ENCODE measurements at places on chromosomes 7 and 10. TPM values are rescaled to one million over a fixed set of nuclear protein-coding genes. Genes with fewer than 3 reads are reported as not detected.

GRCh38 chr7:139693651-139694388 is 84.0 kb downstream of the HIPK2 start:
- no peak for DNase-seq

DNA sequence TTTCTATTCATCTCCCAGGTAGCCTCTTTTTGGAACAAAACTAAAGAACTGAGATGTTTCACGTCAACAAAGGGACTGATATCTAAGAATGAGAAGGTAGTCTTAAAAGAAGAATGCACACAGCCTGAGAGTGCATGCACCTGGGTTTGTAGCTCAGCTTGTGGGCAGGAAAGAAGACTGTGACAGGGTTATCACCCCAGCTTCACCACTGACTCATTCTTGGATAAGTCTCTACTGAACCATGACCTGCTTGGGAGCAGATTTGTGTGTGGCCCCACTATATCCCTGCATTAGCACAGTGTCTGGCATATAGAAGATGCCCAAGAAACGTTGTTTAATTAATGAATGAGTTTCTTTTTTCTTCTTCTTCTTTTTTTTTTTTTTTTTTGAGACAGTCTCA is 187.5 kb downstream of the GPAM start:
- DNase-seq, result no peak

GRCh38 chr7:18016547-18017444 is 10.8 kb downstream of the PRPS1L1 start:
- DNase-seq, result no peak

DNA sequence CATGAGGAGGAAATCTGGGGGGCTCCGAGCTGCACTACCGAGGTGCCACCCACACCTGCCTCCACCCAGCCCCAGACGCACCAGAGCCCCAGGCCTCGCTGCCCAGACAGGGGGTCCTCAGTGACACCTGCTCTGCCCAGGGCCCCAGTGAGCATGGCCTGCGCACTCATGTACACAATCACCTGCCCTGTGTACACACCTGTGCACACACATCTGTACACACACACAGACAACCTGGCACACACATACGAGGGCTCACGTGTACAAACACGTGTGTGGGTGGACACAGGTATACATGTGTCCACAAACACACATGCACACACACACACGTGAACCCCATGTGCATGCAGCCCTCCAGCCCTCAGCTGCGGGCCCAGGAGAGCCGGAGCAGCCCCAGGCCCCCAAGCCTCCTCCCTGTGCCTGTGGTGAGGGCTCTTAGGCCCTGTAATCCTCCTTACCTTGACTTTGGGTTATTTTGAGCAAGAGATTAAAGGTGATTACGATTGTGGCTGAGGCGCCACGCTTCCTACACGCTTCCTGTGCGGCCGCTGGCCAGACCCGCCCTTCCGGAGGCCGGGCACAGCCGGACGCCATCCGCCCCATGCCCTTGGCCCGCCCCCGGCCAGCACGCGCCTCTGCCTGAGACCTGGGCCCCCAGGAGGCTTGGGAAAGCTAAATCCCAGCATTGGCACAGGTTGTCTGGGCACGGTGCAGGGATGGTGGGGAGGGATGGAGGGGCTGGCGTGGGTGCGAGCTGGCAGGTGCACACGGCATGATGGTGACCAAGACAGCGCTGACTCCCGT is 71.9 kb downstream of the ELFN1 start:
- DNase-seq, result no peak

- no peak for DNase-seq
Measured at GRCh38 chr10:6199131-6199733, 3.5 kb upstream of the PFKFB3 start.

- no peak for DNase-seq
Measured at GRCh38 chr10:119368991-119369869, 161.9 kb downstream of the GRK5 start.

- no peak for DNase-seq
Measured at GRCh38 chr10:24674892-24675632, 48.6 kb downstream of the ARHGAP21 start.

GRCh38 chr7:102426268-102427018 is 6.9 kb upstream of the ORAI2 start:
- no peak for DNase-seq

DNA sequence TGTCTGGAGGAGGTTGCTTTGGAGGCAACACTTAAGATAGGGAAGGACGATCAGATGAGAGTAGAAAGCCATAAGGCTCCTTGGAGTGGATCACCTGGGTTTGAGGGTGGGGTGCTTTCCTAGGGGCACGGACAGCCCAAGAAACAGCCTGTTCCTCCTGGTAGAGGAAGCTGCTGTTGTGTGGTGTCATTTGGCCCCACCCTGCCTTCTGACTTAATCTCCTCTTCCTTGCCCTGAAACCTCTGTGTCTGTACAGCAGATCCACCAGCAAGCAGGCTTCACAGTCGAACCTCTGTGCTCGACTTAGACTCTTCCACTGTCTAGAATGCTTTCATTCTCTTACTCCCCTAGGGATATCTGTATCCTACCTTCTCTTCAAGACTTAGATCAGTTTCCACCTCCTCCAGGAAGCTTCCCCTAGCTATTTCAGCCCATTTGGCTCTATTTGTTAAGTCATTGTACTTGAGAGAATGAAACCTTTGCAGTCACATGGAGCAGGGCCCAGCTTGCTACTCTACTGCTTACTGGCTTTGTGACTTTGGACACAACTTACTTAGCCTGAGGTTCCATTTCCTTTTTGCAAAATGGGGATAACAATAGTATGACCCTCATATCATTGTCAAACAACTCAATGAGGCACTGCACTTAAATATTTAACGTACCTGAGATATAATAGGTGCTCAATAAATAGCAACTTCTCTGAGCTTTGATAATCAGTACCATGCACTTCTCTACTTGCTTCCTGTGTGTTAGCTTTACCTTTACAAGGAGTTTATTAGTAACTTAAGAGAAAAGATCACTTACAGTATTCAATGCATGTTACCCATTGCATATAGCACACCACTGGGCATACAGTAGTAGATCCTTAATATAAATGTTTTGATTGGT is 5.0 kb downstream of the MXI1 start:
- no peak for DNase-seq

- no peak for DNase-seq
Measured at GRCh38 chr10:50993771-50994251, 80.5 kb upstream of the PRKG1 start.

DNA sequence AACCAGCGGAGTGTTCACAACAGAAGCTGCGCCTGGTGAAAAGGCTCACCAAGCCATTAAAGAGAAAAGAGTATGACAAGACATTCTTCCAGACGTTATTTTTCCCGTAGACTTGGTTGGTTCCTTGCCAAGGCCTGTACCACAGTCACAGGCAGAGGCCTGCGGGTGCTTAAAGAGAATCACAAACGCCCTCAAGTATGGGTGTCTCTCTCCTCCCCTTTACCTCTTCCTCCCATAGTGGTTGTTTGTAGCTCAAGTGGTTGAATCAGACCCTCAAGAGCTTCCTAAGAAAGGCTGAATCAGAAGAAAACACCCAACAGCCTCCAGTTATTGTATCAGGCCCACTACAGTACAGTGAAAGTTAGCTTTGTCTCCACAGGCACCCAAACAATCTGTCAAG is 169.0 kb downstream of the CREB5 start:
- DNase-seq, result no peak

DNA sequence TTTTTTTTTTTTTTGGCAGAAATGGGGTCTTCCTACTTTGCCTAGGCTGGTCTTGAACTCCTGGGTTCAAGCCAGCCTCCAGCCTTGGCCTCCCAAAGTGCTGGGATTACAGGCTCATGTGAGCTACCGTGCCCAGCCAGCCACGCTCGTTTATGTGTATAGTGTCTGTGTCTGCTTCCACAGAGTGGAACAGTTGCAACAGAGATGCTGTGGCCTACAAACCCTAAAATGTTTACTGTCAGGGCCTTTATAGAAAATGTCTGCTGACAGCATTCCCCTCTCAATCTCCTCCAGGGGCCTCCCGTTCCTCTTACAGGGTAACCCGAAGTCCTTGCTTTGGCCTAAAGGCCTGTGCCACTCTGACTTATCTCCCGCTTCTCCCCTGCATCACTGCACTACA is 87.6 kb upstream of the LEP start:
- DNase-seq, result no peak

DNA sequence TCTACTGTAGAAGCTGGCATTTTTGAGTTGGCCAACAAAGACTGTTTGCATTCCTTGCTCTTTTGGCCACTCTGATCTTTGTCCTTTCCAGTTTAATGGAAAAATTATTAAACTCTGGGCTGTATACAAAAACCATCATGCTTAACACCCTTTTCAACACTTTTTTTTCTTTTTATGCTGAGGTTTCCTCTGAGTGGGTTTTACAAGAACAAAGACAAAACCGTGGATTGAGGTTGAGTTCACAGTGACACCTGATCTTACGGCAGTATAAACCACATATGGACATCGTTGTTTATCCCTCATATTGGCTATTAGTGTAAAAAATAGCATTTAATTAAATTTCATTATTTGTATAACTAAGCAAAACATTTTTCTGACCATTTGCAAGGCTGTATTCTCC is 21.8 kb downstream of the MGAM start:
- no peak for DNase-seq

GRCh38 chr7:157795199-157795598 is 458.4 kb downstream of the DNAJB6 start:
- DNase-seq, result no peak

GRCh38 chr7:90192876-90193750 is 18.4 kb upstream of the STEAP2 start:
- DNase-seq, result no peak

DNA sequence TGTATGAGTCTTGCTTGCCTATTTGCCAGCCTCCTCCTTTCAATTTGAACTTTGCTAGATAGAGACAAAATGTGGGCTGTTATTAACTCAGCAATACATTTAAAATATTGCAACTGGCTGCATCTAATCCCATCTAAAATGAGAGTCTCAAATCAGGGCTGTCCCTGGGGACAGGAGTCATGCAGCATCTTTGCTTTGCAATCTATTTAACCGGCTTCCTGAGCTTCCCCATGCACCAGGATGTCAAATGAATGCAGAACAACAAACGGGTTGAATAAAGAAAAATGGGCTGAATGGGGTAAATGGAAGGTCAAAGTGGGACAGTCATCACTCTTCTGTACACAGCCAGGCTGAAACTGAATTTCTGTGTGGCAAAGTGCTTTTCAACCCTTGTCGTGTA is 89.2 kb downstream of the AOAH start:
- no peak for DNase-seq

DNA sequence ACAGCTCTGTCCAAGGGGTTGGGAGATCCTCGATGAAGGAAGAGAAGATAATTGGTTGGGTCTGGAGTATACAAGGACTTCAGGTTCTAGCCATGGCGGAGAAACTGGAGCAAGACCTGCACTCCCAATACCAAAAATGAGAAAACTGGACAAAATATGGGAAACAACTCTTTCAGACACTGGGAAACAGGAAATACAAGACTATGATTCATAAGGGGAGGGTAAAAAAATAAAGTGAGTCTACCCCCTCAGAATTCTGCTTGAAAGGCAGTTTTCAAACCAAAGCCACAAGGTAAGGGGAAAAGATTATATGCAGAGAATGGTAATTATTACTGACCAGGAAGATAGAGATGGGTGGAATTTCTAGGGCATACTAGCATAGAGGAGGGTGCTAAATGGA is 10.2 kb upstream of the SEC61G start:
- no peak for DNase-seq

- no peak for DNase-seq
Measured at GRCh38 chr10:96344178-96344577, 14.6 kb downstream of the OPALIN start.

GRCh38 chr10:110864662-110865140 is 7.0 kb upstream of the PDCD4 start:
- no peak for DNase-seq

DNA sequence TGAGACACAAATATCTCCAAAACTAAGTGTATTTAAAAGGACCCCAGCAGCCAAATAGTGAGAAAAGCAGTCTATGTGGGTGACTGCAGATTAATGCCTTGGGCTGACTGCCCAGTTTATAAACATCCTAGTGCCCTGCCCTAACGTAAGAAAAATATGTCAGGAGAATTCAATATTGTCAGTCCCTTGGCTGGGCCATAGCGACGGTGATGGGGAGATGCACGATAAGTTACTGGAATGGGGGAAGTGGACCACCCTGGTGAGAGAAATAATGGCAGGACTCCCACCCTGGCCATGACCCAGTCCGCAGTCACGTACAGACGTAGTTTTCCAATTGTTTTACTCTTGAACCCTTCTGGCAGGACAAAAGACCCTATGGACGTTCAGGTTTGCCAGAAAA is 48.0 kb downstream of the JCAD start:
- DNase-seq, result no peak

DNA sequence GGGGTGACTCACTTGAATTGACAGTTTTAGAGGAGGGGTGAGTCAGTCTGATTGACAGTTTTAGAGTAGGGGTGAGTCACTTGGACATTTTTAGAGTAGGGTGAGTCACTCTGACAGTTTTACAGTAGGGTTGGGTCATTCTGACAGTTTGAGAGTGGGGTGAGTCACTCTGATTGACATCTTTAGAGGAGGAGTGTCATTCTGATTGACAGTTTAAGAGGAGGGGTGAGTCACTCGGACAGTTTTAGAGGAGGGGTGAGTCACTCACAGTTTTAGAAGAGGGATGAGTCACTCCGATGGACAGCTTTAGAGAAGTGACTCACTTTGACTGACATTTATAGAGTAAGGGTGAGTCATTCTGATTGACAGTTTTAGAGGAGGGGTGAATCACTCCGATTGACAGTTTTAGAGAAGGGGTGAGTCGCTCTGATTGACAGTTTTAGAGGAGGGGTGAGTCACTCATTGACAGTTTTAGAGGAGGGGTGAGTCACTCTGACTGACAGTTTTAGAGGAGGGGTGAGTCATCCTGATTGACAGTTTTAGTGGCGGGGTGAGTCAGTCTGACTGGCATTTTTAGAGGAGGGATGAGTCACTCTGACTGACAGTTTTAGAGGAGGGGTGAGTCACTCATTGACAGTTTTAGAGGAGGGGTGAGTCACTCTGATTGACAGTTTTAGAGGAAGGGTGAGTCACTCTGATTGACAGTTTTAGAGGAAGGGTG is 595.9 kb downstream of the DNAJB6 start:
- DNase-seq, result no peak

LIPA gene
- total RNA-seq, result 16.0 TPM

ANKRD30A gene
- not detected for total RNA-seq

SUGCT gene
- total RNA-seq, result 3.1 TPM

C10orf71 gene
- 163 TPM for total RNA-seq

WASHC2C gene
- total RNA-seq, result 25.9 TPM

SNX8 gene
- 18.9 TPM for total RNA-seq

GNGT1 gene
- not detected for total RNA-seq

CCDC3 gene
- 6.4 TPM for total RNA-seq

UBE2D1 gene
- total RNA-seq, result 34.7 TPM

ARHGAP22 gene
- 4.4 TPM for total RNA-seq

MEOX2 gene
- 6.9 TPM for total RNA-seq

PNLIPRP3 gene
- not detected for total RNA-seq

CH25H gene
- 1.00 TPM for total RNA-seq

C10orf143 gene
- total RNA-seq, result 2.6 TPM
